ENCODE measurements at places on chromosomes 7 and 10.

DNA sequence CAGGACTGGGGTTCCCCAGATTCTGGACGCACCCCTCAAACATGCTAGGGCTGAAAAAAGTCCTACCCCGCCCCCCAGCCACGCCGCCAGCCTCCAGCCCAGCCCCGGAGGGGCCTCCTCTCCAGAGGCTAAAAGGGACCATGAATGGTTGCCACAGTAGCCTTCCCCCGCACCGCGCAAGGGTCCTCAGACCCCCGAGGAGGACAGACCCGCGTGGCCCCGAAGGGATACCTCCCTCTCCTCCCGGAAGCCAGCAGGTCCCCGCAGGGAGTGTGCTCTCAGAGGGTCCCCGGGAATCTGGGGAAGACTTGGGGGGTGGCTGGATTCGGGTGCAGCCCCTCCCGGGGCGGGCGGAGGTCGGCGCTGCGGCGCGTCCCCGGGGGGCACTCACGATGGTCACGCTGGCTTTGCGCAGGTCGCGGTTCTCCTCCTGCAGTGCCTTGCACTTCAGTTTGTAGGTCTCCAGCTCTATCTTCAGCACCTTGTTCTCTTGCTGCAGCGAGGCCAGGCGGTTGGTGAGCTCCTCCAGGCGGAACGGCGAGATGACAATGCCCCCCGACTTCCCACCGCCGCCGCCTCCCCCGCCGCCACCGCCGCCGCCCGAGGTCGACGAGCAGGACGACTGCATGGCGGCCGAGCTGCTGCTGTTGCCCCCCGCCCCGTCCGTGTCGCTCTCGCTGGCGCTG lies 482 bp downstream of the CCDC6 start:
- DNase-seq, result no peak

GRCh38 chr10:68153473-68154210 lies 44.4 kb downstream of the MYPN start:
- no peak for DNase-seq

DNA sequence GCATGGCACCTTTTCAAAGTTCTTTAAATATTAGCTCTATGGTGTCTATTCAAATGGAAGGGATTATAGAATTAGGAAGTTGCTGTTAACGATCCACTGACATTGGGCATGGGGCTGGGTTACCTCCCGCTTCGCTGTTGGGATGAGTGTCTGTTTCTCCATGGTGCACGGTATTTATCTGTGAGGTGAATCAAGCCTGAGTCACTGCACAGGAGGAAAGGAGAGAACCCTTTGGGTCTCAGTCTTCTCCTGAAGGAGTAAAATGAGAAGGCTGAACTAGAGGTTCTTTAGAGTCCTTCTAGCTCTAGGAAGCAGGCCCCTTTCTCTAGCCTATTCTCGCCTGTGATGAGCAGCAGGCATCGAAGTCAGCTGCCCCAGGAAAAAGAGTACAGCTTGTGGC lies 7.3 kb downstream of the JCAD start:
- no peak for DNase-seq

GRCh38 chr10:95728526-95728925 lies 27.4 kb upstream of the ENTPD1 start:
- DNase-seq, result no peak

DNA sequence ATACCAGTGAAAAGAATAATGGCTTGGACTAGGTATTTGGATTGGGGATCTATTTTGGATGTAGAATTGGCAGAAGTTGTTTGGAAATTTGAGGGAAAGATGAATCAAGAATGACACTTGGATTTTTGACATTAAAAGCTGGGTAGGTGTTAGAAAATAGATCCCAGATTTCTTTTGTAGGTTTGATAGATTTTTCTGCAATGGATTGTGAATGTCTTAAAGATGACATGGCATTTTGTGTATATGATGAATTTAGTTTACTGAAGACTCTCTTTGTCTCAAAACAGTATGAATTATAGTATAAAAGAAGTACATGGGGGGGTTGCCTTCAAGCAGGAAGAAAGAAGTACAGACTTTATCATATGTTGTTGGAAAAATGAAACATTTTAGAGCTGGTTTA lies 75.8 kb downstream of the MPLKIP start:
- DNase-seq, result no peak

DNA sequence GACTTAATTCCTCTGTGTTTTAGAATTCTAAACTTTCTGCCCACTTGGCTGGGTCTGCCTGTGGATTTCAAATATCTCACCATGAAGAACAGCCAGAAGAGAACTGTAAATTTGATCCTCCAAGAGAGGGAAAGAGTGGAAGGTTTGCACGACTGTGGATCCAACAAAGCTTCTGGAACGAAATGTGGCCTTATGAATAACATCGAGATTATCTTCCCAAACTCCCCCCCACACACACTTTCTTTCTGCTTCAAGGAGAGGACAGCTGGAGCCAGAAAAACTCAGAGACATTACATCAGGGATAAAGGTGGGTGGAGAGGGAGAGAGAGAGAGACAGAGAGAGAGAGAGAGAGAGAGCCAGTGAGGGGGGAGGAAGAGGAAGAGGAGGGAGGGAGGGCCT lies 570.1 kb upstream of the MGMT start:
- DNase-seq, result no peak

DNA sequence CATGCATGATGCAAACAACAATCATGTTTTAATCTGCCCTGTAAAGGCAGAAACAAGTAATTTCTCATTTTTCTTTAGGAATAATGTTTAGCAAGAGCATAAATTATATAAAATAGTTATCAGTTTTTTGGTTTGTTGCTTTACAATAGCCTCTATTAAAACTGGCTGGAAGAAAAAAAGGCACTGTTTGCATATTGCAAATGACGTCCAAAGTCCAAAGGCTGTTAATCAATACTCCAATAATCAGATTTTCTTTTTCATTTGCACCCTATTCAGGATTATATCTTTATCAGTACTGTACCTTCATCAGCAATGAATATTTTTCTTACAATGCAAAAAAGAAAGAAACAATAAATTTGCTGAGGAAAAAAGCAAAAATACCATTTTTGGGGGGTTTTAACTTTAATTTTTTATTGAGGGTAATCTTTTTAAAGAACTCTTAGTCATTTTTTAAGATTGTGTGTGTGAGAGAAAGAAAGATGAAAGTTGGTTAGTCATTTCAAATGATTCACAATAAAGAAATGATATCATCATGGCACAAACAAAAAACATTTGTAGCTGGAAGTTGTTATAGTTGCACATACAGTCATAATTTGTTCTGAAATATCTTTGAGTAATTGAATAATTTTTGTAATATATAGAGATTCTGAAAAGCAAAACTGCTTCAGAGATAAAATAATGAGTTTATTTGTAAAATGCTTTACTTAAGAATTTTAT lies 44.4 kb upstream of the AKR1C2 start:
- DNase-seq, result no peak

- DNase-seq, result no peak
Measured at GRCh38 chr7:91527460-91527859, 263.2 kb downstream of the FZD1 start.

- no peak for DNase-seq
Measured at GRCh38 chr10:45464958-45465567, 91.0 kb downstream of the ALOX5 start.

DNA sequence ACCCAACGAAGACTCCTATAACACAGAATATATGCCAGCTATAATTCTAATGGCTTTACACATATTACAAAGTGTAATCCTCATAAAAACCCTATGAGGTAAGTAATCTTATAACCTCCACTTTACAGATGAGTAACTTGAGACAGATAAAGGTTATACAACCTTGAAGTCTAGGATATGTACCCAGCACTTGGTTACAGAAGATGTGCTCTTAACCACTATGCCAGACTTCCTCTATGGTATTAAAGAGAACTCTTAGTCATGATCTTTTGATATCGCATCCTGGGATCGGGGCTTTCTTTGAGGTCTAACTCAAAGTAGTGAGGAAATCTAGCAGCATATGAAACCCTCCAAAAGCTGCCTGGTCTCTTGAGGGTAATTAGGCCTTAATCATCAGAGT lies 319.2 kb upstream of the LRRN3 start:
- DNase-seq, result no peak

GRCh38 chr7:131480384-131481315 lies 75.8 kb downstream of the PODXL start:
- DNase-seq, result no peak

DNA sequence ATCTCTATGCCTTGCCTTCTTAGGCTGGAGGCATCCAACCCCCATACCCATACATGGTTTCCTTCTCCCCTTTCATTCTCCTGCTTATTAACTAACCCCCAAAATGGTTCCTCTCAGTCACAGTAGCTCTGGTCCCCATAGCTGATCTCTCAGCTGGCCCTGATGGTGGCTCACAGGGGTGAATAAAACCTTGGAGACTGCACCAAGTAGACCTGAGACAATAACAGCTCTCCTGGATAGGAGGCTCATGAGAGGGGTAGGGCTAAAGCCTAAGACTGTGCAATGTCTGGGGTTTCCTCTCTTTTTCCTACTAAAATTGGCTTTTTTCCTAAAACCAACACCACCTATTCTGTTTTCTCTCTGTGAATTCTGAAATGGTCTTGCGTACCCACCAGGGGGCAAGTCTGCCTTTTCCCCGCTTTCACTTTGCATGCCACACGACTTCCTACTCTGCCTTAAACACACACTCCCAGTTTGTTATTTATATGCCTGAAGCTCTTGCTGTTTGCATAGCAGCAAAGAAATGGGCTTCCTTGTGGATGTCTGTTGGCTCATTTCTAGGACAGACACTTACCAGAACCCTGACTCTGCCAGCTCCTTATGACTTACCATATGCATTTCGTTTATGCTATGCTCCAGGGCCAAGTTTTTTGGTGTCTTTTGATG lies 18.4 kb upstream of the PON1 start:
- DNase-seq, result no peak

- no peak for DNase-seq
Measured at GRCh38 chr10:36247478-36247877, 605.4 kb upstream of the FZD8 start.

DNA sequence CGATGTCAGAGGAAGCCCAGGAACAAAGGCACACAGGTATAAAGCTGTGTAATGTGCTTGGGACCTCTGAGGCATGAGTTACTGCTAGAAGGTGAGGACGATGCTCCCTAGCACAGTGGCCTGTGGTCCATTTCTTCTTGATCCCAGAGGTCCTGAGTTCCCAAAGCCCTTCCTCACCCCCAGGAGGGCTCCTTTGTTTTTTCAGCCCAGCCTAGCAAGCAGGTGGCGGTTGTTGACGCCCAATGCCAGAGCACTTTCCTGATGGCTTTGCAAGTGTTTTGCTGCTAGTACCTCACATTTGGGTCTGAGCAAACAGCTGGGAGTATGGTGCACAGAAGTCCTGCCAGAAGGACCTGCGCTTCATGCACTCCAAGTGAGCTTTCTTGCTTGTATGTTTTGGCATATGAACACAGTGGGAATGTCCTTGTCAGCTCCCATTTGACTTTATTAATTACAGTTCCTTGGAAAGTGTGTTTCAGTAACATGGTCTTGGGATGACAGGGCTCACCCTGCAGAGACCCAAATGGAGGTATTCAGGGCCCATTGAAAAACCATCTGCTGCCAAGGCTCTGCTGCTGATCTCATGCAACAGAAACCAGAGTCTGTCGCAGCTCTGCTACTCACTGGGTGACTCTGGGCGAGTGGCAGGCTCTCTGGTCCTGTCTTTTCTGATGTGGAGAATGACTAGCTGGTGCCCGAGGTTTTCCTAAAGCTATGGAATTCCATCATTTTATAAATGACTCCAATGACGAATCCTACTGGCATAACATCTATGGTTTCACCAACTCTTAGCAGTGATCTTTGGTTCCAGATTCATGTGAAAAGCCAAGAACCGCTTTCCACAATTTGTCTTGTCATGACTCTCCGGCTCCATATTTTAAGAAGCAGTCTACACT lies 134.9 kb downstream of the ARID5B start:
- DNase-seq, result no peak

GRCh38 chr7:142125256-142125955 lies 13.9 kb downstream of the MGAM2 start:
- DNase-seq, result no peak

- no peak for DNase-seq
Measured at GRCh38 chr10:69093933-69094332, 6.0 kb downstream of the SRGN start.

- DNase-seq, result no peak
Measured at GRCh38 chr7:155870334-155871180, 58.3 kb upstream of the SHH start.

DNA sequence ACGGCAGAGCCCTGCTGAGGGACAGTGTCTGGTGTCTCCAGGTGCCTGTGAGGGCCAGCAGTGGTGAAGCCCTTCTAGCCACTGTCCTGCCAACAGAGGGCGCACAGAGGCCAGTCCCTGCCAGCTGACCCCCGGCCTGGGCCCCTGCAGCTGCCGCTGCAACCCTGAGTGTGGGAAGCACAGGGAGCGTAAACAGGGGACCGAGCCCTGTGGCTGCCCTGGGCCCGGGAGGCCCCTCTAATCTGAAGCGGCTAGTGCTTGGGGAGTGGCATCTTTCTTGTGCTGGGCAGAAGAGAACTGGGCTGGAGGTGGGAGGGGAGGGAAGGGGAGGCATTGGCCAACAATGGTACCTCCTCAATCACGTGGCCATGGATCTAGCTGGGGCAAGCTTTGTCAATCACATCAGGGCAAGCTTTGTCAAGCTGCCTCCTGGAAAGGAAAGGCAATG lies 34.6 kb downstream of the TRIM8 start:
- no peak for DNase-seq

GRCh38 chr7:27297356-27297755 lies 54.8 kb downstream of the EVX1 start:
- no peak for DNase-seq

- no peak for DNase-seq
Measured at GRCh38 chr7:19982841-19983835, 209.7 kb upstream of the TMEM196 start.

DNA sequence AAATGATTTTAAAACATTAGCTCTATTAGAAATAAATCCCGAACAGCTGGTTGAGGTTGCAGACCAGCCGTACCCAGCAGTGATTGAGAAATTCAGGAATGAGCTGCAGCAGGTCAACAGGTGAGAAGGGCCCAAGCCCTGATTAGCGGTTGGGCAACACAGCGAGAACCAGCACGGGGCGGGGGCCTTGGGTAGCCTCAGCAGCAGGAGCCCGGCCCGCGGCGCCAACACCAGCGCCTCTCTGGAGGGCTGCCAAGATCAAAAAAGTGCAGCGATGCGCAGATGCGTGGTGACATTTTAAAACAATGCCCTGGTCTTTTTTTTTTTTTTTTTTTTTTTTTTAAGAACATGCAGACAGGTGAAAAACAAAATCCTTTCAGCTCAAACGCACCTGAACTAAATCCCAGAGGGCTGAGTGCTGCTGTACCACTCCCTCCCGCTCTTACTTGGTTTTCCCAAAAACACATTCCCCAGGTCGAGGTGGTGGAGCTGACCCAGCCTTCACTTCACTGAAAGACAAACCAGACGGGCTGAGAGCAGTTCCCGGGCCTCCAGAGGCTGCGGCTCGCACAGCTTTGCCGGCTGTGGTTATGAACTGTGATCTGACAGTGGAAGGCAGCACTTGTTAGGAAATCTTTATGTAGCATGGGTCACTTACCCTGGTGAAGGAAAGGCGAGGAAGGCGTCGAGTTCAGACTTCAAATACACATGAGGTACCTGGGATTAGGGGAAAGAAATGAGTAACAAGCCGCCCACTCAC lies 579.4 kb downstream of the SDK1 start:
- DNase-seq, result no peak
